ENCODE measurements at places on chromosomes 12 and 14. TPM values are rescaled to one million over a fixed set of nuclear protein-coding genes. Genes with fewer than 3 reads are reported as not detected.

Gene AMIGO2
- total RNA-seq, result 62.2 TPM

Gene PDE3A
- 7.1 TPM for total RNA-seq

Gene LAG3
- total RNA-seq, result 0.43 TPM

Gene HOXC6
- 1.6 TPM for total RNA-seq

Gene SERPINA9
- not detected for total RNA-seq

Gene PPFIA2
- 4.7 TPM for total RNA-seq

Gene KRT71
- not detected for total RNA-seq

All from fibroblast of villous mesenchyme (primary cell).